ENCODE measurements at places on chromosomes 5 and 9. TPM values are rescaled to one million over a fixed set of nuclear protein-coding genes. Genes with fewer than 3 reads are reported as not detected.

The F2RL2 gene
- 42.3 TPM for total RNA-seq

The SOWAHA gene
- total RNA-seq, result 0.17 TPM

The SPINK7 gene
- total RNA-seq, result not detected

The FAM163B gene
- not detected for total RNA-seq

The OR1J2 gene
- total RNA-seq, result not detected

The HAVCR2 gene
- 2.2 TPM for total RNA-seq

The TAS2R1 gene
- total RNA-seq, result not detected

The ADAMTS16 gene
- total RNA-seq, result 0.17 TPM

Measured in smooth muscle cell of trachea (primary cell).